ENCODE measurements at places on chromosomes 1 and 21.

DNA sequence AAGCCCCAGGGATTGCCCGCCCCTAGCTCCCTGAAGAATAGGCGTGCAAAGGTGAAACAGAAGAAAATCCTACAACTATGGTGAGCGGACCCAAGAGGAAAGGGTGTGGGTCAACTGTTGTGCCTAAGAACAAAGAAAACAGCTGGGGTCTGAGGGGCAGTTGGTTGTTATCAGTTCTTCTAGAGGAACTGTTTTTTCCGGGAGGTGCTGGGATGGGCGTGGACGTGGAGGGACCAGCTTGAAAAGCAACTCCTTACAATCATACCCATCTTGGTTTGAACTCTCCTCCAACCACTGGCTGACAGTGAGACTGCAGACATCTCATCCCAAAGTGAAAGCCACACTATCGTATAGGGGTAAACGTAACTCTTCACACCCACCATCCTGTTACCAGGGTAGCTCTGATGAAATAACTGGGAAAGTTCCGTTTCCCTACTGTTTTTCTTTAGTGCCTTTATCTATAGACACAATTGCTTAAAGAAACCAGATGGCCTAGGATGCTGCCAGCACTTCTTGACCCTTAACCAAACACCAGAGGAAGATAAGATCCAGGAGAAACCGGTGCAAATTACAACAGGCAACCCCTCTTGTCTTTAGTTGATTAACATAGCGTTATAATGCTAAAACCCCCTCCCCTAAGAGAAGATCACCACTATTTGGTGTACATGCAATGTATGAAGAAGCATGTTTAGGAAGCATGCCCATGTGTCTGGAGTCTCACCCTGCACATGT is 25.6 kb upstream of the FAM89A start:
- no peak for DNase-seq

DNA sequence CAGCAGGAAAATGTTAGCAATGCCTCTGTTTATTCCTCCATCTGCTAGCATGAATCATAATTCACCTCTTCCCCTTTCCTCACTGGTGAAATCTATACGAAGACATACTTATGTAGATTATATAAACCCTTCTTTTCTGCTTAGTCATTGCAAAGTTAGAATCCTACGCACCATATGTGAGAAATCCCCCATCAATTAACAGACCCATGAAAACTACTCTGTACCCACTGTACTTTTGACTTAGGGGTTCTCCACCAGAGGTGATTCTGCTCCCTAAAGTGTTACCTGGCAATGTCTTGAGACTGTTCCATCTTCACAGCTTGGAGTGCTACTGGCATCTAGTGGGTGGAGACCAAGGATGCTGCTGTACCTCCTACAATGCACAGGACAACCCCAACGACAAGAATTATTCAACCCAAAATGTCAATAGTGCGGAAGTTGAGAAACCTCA is 49.6 kb upstream of the KCTD3 start:
- DNase-seq = no peak

GRCh38 chr1:203269654-203270020 is 35.7 kb upstream of the BTG2 start:
- DNase-seq = no peak

DNA sequence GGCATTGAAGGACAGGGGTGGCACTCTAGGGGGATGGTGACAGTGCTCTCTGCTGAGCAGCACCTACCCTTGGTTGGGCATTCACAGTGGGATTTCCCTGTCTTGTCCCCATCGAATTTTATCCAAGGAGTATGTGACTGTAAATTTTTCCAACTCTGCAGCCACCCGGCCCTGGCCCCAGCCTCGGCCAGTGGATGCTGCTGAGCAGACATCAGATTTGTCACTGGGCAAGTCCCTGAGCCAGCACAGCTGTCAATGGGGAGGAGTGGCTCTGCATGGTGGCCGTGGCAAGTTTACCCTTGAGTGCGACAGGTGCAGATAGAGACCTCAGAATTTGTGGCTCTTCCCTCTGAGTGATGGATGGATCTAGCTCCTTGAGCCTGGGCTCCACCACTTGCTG is 240.2 kb upstream of the CSF3R start:
- no peak for DNase-seq

DNA sequence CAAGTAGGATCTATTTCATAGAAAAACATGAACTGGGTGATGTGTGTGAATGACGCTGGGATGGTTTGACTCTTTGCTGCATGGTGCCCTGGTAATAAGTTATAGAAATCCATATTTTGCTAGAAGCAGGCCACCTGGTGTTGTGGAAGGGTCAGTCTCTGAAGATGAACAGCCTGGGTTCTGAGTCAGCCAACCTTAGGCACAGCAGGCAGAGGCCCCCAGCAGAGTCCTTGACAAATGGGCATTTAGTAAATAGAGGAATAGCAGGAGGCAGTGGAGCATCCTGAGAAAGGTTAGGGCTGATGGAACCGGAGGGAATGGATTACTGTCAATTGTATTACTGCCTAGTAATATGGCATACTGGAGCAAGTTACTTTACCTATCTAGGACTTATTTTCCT is 20.9 kb downstream of the FGGY start:
- no peak for DNase-seq

DNA sequence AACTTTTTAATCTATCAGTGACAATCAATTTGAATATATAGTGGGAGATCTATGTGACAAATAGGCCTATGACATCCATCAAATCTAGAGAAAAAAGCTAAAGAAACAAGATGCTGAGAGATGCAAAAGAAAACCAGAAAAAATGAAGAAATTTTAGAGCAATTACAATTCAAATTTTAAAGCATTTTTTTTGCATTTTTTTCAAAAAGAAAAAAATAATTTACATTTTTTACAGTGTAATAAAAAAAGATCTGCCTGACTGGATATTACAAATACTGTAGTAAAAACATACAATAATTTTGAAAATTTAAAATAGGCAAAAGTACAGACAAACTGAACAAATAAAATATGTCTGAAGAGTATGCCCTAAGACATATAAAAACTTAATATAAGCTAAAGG is 14.4 kb downstream of the CD34 start:
- no peak for DNase-seq

GRCh38 chr1:53087332-53088285 is 25.6 kb downstream of the PODN start:
- DNase-seq = no peak

DNA sequence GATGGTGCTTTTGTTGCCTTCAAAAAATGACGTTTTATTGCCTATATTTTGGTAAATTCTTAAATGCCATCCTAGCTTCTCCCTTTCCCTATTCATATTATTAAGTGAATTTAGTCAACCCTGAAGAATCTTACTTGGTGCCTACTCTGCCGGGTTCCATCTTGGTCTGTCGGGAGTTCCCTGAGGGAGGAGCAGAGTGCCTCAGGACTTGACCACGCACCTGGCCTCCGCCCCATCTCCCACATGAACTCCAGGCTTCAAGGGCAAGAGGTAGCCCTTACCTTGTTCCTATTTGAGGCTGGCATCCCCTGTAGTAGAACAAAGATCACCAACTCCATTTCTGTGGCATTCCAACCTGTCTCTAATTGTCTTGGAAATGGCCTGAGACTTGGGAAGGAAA is 21.5 kb downstream of the VANGL2 start:
- DNase-seq = no peak

GRCh38 chr1:53446051-53446450 is 13.1 kb upstream of the DMRTB1 start:
- no peak for DNase-seq

DNA sequence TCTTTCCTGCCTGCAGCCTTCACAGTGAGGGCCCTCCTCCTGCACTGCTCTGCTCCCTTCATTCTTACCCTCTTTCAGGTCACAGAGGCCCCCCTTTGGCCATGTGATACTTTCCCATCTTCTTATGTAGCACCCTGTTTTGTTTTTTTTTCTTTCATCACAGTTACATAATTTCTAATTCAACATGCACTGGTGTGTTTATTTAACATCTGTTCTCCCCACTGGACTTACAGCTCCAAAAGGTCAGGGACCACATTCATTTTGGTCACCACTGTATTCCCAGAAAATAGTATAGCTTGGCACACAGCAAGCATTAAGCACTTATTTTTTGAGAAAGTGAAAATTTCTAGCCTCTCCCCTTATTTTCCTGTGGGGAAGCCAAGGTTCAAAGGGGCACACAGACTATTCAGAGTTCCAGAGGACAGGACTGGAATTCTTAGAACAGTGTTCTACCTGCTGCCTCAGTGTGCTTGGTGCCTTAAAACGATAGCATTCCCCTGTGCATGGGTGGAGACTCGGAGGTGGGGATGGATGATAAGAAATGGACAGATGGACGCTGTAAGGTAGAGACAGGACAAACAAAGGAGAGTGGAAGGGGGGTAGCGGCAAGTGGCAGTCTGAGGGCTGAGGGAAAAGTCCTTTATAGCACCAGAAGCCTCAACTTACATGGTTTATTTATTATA is 5.3 kb downstream of the DENND2D start:
- no peak for DNase-seq

- no peak for DNase-seq
Observed at GRCh38 chr1:175478217-175478616, 265.2 kb downstream of the TNR start.

GRCh38 chr21:39946199-39946598 is 79.0 kb downstream of the PCP4 start:
- DNase-seq = no peak

GRCh38 chr1:68210829-68211228 is 21.5 kb downstream of the WLS start:
- no peak for DNase-seq

- no peak for DNase-seq
Observed at GRCh38 chr1:67953301-67953700, 97.1 kb downstream of the DIRAS3 start.
